ENCODE measurements at places on chromosomes 11 and 22.

DNA sequence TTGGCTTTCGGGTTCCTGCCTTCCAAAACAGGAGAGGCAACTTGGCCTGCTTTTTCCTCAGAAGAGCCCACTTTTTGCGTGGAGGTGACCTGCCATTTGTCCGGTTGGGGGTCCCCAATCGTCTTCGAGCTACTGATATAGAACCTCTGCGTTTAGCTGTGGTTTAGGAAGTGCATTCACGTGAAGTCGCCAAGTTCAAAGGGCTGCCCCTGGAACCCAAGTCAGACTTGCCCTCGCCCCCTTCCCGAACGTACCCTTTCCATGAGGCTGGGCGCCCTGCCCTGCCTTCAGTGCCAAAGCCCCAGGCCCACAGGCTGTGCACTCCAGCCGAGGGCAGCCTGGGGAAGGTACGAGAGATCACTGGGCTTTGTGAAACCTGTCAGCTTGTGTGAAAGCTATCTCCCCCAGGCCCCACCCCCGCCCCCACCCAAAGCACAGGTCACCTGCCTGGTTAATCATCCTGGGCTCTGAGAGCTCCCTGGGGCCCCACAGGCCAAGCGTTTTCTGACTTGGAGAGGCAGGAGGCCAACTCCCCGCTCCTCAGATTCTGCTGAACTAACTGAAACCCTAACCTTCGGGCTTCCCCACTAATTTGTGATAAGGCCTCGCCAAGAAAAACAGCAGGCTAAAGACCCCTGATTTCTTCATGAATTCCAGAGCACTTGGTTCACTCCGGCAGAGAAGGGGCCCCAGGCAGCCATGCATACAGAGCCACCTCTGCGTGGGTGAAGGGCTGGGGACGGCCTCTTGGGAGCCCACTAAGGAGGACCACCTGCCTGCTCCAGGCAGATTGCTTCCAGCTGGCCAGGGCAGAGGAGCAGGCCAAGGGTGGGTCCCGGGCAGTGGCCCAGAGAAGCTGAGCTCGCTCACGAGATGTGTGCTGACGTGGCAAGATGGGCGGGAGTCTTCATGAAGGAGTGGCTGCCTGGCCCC lies 25.8 kb upstream of the KCNQ1OT1 start:
- no peak for DNase-seq

DNA sequence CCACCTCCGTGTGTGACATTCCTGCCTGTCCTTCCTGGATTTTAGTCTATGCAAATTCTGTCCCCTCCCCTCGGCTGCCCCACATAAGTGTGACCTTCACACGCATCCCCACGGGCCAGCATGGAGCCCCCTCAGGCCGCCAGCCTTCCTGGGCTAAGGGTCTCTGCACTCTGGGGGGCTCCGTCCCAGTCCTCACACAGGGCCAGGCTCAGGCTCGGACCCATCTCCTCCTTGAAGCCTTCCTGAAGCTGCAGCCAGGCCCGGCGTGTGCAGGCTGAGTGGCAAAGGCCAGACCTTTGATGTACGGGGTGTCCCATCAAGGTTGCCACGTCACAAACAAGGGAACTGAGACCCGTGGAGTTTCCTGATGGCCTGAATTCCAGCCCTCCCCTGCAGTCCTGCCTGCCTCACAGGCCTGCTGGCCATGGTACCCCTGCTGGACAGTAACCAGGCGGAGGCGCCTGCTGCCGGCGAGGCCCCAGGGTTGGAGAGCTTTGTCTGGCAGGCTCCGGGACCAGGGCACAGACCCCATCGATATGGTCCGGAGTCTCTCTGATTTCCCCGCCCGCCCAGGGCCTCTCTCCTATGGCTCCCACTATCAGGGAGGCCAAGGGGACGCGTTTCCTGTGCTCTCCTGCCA lies 791.7 kb downstream of the BRD1 start:
- no peak for DNase-seq

DNA sequence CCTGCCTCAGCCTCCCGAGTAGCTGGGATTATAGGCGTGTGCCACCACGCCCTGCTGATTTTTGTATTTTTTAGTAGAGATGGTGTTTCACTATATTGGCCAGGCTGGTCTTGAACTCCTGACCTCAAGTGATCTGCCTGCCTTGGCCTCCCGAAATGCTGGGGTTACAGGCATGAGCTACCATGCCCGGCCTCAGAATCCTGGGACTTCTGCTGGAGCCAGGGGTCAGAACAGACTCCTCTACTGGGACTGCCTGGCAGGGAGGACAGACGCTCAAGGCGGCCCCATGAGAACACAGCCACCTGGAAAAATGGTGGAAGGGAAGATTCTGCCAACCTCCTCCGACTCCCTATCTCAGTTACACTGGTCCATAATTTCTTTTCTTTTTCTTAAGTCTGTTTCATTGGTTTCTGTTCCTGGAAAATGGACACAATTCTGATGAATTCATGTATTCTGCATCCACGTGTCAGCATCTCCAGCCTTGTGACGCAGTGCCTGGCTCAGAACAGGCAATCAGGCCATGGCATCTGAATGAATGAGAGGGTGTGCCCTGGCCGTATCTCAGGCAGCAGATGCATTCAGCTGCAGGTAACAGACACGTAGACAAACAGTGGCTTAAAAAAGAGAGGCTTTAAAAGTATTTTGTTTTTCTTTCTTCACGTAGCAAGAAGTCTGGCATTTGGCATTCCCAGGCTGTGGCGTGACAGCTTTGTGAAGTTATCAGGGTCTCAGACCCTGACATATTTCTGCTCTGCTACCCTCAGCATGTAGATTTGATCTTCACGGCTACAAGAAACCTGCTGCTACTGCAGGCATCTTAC lies 4.8 kb downstream of the SMIM38 start:
- no peak for DNase-seq

- no peak for DNase-seq
These were observed at the start of gene SLC22A9 for GRCh38 chr11:63369165-63369970. Gene SLC22A9, plus strand, starts transcription at chr11:63369785. Its CDS starts 272 bp downstream, at chr11:63370057.

DNA sequence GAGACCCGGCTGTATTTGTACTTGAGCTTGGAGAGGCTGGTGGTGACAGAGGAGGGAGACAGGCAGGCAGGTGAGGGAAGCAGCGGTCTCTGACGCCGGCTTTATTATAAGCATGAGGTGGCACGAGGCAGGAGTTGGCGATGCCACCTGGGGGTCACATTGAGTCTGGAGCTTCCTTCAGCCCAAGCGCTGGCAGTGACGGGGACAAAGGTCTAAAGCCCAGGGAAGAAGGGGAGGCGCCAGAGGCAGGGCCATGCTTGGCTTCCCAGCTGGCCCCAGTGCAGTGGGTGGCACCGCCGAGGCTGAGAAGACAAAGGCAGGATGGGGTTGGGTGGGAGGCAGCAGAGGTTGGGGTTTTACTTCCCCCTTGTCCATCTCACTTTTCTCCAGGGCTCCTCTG lies 4.5 kb downstream of the FXYD2 start:
- DNase-seq: no peak

GRCh38 chr11:45733176-45733575 lies 67.8 kb upstream of the CHST1 start:
- no peak for DNase-seq

DNA sequence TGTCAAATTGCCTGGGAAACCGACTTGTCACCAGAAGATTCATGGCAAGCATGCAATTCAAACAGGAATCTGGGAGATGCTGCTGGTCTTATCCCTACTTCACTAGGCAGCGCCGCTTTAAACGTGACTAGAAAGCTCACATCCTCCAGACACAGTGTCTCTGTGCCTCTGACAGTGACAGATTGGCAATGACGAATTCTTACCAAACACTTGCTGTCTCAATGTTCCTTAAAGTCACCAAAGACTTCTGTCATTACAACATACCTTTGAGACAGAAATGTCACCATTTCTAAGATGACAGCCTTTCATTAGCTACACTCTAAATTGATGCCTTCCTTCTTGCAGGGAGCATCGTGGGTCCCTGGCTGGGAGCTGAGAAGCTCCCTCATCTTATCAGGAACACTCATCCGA lies 197.8 kb downstream of the CWF19L2 start:
- DNase-seq: no peak

- DNase-seq: peak; percentile 56
These were observed 109.3 kb downstream of the LRRC32 start for GRCh38 chr11:76561245-76561644.

DNA sequence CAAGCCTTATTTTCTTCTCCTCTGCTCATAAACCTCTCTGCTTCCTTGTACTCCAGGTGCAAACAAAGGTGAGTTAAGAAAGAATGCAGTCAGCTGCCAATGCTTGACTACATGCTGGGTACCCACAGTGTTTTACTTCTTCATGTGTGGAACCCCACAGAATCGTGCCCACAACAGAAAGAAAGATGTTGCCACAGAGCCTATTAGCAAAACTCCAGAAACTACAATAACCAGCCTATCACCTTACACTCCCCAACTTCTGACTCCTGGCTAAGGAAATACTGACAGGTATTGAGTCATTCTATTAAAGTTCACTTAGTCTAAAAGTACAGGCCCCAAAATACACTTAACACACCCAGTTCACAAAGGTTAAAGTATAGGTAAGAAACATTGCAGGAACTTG lies 56.9 kb upstream of the CCDC89 start:
- DNase-seq: no peak

- DNase-seq: no peak
These were observed 86.0 kb downstream of the DENND5A start for GRCh38 chr11:9179141-9179540.

DNA sequence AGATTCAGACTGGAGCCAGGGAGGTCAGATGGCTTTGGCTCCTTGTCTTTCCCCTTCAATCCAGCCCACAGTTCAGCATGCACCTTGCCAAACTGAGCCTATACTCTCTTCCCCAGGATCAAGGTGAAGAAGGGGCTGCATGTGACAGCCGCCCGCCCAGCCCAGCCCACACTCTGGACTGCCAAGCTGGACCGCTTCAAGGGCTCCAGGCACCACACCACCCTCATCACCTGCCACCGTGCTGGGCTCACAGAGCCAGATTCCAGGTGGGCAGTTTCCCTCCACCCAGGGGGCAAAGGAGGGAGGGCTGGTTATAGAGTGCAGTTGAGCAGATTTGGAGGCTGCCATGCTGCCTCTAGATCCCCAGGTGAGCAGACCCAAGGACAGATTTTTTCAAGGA lies 6.1 kb downstream of the TMEM132A start:
- no peak for DNase-seq

DNA sequence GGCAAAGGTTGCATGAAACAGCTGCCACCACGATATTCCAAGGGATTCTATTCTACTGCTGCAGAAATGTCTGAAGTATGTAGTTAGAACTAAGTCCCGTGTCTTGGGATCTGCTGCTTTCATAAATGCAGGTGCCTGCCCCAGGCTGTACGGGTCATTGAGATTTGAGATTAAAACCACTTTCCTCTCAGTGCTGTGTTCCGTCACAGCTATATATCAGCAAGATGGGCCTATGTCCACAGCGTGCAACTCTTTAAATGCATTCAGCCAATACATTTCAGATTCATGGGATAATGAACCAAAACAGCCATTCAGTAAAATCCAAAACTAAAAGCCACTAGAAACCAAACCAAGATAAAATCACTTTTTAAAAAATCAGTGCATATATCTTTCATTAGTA lies 107.3 kb upstream of the LUZP2 start:
- no peak for DNase-seq

DNA sequence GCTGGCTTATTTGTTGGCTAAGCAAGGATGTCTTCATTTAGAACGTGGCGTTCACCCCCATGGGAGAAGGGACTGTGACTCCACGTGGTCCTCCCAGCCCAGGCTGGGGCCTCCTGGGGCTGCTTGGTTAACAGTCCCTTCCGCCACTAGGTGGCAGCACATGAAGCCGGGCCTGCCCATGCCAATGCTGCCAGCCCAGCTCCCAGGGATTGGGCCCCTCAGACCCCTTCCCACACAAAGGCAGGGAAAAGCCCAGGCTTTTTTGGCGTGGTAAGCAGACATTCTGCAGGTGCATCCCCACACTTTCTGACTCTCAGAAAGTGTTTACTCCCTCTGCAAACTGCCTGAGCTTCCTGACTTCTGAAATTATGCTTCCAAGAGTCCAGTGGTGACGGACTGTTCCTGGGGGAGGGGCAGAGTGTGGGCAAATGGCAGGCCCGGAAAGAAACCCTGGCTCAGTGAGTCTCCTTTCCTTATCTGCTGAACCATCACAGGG lies 3.1 kb downstream of the CBX6 start:
- peak; percentile 44 for DNase-seq

DNA sequence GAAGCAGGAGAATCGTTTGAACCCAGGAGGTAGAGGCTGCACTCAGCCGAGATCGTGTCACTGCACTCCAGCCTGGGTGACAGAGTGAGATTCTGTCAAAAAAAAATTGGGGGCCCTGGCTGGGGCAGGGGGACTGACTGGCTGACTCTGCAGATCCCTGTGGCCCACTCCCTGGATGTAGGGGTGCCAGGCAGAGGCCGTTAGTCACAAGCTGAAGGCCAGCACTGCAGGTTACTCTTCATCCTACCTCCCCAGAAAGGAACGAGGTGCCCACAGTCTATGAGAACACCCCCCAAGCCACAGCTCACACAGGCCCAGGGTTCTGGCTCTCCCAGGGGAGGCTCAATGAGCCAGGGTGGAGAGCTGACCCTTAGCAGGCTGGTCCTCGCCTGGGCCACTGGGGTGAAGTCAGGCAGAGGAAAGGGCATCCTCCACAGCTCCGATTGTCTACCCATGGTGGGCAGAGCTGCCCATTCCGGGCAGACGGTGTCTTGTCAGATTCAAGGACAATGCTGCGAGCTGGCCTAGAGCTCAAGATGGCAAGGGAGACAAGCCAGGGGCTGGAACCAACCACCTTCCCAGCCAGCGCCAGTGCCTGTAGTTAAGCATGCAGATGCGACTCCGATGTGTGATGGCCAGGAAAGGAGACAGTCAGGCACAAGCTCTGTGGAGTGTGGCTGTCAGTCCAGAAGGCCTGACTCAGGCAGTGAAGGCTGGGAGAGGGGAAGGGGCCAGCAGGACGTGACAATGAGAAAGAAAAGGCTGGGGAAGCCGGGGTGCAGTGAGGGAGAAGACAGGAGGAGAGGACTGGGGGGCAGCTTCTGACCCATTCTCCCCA lies 12.4 kb downstream of the C11orf24 start:
- no peak for DNase-seq

DNA sequence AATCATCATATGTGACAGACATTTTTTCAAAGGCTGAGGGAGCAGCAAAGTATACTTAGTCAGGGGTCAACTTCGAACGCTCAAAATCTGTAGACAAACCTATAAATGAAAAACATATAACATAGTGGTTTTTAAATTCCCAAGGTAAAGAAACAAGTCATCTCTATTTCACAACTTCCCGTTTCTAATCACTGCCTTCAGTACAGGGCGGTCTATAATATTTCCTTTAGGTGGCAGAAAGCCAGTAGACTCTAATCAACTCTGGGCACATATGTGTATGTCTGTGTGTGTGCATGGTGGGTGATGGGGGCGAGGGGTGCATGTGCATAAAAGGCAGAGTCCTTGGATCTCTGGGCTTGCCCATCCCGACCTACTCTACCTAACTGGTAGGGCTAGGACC lies 55.0 kb upstream of the ARFGAP3 start:
- no peak for DNase-seq

All from fibroblast of gingiva (primary cell).